ENCODE measurements at places on chromosomes 5 and 9.

DNA sequence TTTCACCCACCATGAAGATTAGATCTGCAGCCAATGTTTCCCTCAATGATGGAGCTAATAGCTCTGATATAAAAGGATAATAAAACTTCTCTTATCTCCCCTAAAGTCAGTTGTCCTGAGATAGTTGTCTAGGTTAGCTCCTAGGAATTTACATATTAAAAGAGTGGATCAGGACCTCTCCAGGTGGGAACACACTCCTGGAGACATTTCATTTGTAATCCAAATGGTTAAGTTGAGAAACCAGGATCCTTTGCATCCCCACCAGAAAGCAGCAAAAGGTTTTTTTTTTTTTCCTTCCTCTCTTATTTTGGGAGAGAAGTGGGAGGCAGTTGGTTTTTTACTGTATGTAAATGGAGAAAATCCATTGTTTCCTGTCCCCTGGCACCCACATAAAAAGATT, 182.5 kb upstream of the FBXL17 start:
- no peak for DNase-seq

DNA sequence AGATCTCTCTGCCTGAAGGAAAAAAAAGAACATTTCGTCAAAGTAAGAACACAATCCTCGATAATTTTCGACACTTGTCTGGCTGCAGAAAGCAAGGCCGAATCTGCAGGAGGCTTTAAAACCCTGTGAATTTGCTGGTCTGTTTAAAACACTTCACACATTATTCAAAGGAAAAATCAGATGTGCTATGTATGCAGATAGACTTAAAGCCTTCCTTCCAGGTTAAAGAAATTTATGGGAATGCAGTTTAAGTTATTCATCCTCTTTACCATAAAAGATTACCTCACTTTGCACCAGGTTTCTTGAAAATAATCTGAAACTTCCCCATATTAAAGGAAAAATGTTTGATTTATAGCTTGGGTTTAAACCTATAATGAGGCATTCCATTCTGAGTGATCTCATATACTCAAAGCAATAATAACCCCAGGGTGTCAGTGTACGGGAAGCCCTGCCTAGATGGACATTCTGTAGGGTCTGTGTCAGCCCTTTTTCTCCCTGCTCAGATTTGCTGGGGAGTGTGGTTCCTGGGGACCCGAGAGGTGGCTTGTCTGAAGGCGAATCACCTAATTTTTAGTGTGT, 323.5 kb upstream of the SLC24A2 start:
- no peak for DNase-seq

GRCh38 chr9:120281665-120282064, 298.3 kb downstream of the CDK5RAP2 start:
- DNase-seq, result no peak

DNA sequence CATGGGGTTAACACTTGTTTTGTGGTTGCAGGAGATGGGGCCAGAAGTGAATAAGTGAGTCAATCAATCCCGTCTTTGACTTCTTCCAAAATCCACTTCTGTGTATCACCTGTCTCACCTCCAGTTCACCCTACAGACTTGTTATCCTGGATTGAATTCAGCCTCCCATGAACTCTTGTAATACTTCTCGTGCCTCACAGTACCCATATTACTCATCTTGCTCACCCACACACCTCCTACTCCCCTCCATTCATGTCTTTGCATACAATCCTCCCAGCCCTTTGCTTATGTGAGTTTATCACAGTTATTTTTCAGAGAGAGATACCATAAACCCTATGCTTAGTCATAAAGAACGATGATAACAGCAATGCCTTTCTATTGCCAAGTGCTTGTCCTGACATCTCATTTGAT, 52.9 kb upstream of the PAPPA start:
- no peak for DNase-seq

GRCh38 chr9:25461416-25461815, 216.8 kb downstream of the TUSC1 start:
- no peak for DNase-seq

Data from stimulated activated CD4-positive, alpha-beta T cell treated with anti-CD3 and anti-CD28 coated beads, Interleukin-1b, Interleukin-23, amount 100 ng/mL, for 1 hour (primary cell).